Stimulated activated CD4-positive, alpha-beta T cell treated with anti-CD3 and anti-CD28 coated beads, TNF-alpha, amount 100 ng/mL, for 24 hours (primary cell): ENCODE measurements at places on chromosomes 13 and 19.

DNA sequence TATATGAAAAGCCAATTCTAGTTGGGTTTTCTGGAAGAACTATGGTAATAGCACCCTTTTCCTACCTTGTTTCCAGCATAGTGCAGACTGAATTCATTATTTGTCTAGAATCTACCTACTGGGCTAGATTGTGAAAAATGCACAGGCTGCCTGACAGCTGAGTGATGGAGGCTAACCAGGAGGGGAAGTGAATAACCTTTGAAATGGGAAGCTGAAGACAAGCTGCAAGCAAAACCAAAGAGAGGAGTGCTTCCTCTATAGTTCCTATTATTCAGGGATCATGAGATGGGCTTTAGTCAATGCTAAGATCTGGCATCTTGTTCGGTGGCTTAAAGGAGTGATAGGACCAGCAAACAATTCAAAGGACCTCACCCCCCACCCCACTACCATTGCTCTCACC, 26.9 kb downstream of the MZT1 start:
- no peak for DNase-seq

DNA sequence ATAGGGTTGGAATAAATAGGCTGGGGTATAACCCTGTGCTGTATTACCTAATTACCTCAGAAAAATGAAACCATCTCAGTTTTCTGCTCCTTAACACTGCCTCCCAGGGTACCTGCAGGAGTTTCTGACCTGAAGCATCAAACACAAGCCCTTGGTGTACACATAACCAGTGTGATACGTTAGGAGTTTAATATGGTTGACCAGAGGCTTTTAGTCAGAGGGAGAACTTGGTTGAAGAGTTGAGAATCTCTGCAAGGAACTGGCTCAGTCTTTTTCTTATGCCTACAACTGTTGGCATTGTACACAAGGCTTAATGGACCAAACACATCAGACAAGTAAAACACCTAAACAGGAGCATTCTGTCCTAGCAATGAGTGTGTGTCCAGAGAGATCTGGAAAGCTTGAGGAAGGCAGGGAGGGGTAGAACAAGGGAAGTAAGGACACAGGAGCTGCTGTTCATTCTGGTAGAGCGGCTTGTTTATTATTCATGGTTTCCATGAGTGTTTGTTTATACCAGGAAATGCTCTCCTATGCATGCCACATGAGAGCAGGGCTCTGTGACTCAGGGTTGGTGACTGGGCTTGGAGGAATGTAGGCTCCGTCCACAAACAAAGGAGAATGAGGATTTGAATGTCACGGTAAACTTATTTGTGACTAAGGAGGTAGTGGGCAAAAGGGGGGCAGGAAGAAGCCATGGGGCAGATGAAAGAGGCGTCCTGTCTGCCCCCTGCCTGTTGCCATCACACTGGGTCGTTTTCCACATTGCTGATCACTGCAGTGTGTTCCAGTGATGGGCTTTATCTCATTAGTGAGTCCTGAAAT, 11.9 kb upstream of the SPATA13 start:
- no peak for DNase-seq

DNA sequence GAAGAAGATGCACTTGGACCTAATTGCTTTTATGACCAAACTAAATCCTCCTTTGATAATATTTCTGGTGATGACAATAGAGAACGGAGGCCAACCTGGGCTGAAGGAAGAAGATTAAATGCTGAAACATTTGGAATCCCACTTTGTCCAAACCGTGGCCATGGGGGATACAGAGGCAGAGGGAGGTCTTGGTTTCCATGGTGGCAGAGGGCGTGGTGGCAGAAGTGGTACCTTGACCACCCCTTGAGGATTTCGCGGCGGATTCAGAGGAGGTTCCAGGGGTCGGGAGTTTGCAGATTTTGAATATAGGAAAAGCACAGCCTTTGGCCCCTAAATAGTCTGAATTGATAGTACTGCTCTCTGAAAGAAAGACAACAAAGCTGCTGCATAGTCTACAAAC, 7.2 kb upstream of the LILRB3 start:
- DNase-seq, result no peak

DNA sequence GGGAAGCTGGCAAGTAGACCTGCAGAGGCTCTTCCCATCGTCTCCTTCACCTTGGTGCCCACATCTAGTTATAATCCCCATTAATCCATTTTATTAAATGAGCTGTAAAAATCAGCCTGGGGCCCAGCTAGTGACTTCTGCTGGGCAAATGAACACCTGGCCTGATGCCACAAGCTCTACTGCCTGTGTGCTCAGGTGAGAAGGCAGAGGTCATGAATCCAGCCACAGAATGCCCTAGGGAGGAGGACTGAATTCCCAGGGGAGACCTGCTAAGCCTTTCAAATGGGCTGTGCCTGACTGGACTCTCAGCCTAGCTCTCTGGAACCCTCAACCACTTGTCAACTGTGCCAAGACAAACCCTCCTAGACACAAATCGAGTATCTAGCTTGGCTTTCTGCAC, 74.0 kb downstream of the PDS5B start:
- DNase-seq, result no peak

GRCh38 chr13:72463561-72463960, 263.9 kb downstream of the MZT1 start:
- DNase-seq, result no peak

DNA sequence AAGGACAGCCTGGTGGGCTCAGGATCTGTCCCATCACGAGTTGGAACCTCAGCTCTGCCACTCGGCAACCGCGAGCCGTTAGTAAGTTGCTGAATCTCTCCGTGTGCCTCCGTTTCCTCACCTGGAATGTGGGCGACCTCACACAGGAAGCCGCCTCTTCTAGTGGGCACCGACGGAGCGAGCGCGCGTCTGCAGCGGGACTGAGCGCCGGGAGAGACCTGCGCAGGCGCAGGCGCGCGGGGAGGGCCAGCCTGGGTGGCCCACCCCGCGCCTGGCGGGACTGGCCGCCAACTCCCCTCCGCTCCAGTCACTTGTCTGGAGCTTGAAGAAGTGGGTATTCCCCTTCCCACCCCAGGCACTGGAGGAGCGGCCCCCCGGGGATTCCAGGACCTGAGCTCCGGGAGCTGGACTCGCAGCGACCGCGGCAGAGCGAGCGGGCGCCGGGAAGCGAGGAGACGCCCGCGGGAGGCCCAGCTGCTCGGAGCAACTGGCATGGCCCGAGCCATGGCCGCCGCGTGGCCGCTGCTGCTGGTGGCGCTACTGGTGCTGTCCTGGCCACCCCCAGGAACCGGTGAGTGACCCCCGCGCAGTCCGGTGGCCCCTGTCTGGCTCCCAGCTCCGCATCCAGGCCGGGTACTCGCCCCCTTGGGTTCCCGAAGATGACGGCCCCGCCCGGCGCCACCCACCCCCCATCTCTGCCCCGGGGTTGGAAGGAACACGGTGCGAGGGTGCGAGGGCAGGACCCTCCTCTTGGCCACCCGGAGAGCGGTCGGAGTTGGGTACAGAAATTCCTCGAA, at the start of gene PVR:
Gene PVR (plus strand): TSS at position 306 of the 797 bp plus-strand sequence. CDS start 187 bp downstream, at position 493.
- no peak for DNase-seq

DNA sequence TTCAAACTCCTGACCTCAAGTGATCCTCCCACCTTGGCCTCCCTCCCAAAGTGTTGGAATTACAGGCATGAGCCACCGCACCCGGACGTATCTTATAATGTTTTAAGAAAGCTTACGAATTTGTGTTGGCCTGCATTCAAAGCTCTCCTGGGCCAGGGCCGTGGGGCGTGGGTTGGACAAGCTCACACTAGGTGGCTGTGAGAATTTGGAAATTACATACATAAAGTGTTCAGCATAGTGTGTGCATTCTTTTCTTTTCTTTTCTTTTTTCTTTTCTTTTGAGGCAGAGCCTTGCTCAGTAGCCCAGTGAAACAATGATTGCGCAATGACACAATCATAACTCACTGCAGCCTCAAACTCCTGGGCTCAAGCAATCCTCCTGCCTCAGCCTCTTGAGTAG, 2.6 kb downstream of the ZSWIM4 start:
- DNase-seq, result no peak

DNA sequence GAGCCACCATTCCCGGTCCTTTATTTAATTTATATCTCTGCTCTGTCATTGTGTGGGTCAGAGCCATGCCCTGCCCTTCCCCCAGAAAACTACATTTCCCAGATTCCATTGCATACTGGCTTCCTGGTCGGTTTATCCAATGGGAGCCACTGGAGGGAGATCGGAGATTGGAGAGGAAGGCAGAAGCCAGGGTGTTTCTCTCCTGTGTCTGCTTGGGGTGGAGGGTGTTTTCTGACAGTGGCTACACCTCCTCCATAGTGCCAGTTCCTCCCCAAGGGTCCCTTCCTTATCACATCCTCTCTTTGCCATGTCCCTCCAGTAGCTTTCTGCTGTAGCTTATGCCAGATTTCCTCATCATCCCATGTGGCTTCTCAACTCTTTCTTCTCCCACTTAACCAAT, 19.0 kb downstream of the OLFM2 start:
- DNase-seq, result no peak

DNA sequence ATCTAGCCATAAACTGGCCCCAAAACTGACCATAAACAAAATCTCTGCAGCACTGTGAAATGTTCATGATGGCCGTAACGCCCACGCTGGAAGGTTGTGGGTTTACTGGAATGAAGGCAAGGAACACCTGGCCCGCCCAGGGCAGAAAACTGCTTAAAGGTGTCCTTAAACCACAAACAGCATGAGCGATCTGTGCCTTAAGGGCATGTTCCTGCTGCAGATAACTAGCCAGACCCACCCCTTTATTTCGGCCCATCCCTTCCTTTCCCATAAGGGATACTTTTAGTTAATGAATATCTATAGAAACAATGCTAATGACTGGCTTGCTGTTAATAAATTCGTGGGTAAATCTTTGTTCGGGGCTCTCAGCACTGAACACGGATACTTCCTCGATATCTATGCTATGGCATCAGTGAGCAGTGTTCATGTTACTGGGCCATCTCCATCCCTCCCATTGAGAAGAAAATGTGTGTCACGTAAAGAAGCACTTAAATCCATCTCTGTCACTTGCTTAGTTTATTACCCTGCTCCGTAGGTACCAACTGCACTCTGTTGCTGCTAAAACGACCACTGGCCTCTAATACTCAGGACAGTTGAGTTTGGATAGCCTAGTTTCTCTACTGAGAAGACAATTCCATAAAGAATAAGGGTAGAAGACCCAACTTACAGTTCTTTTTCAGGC, 5.3 kb downstream of the ATP7B start:
- no peak for DNase-seq

- no peak for DNase-seq
These were observed 6.0 kb downstream of the PNMA8B start for GRCh38 chr19:46489445-46490272.

- no peak for DNase-seq
These were observed 36.8 kb downstream of the PPP2R1A start for GRCh38 chr19:52226652-52227051.

GRCh38 chr19:32427536-32427935, 22.0 kb downstream of the DPY19L3 start:
- DNase-seq, result no peak

DNA sequence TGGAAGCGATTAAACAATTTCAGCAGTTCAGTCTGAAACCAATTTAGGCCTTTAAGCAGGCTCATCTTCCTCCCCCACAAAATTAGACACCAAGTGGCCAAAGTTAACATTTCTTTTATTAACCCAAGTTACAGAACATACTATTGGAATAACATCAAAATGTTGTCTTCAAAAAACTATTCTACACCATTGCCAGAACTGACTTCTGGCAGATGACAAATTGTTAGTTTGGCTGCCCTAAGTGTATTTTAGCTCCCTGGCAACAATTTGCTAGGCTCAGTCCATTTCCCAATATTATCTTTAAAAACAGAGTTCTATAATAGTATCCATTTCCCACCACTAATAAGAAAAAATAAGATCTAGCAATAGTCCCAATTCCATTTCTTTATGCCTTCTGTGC, 107.8 kb downstream of the SGCG start:
- no peak for DNase-seq

DNA sequence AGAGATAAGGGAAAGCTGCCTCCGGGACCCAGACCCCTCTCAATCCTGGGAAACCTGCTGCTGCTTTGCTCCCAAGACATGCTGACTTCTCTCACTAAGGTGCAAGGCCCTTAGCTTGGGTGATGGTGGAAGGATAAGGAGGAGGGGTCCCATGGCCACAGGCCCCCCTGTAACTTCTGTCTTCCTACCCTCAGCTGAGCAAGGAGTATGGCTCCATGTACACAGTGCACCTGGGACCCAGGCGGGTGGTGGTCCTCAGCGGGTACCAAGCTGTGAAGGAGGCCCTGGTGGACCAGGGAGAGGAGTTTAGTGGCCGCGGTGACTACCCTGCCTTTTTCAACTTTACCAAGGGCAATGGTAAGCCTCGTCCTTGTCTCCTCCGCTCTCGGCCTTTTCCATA, 2.0 kb downstream of the CYP2F1 start:
- no peak for DNase-seq

GRCh38 chr13:29434217-29434945, 161.1 kb downstream of the SLC7A1 start:
- DNase-seq, result no peak

- DNase-seq, result no peak
These were observed 12.1 kb upstream of the ZSCAN1 start for GRCh38 chr19:58021541-58022282.
